CD8-positive, alpha-beta T cell (primary cell): ENCODE measurements at places on chromosomes 3 and 15.

- no peak for DNase-seq
Observed at GRCh38 chr3:195403841-195404408, 38.9 kb downstream of the ACAP2 start.

GRCh38 chr3:159824333-159824732 lies 164.3 kb upstream of the IL12A start:
- no peak for DNase-seq

DNA sequence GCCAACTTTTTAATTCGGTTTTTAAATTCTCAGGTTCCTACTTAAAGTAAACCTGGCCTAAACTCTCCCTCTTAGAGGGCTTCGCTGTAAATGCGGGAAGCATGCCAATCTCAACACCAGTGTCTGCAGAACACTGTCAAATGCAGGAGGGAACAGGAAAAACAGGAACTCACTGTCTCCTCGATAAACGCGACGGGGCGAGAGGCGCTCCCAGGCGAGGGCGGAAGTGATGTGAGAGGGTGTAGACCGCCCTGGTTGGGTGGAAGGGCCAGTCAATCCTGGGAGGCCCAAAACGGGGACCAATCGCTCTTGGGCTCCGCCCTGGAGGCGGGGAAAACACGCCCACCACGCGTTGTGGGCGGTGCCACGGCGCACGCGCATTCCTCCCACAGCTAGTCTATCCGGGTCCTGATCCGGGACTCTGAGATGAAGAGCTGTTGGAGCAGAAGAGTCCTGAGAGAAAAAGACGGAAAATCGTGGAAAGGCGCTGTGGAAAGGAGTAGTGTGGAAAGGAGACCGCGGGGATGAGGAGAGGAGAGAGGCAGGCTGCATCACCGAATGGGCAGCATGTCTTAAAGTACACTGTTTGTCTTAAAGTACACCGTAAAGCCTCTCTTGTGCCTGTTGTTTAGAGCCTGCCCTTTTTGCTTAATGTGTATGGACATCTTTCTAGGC lies 27.1 kb downstream of the SLC28A2 start:
- peak; percentile 97 for DNase-seq

DNA sequence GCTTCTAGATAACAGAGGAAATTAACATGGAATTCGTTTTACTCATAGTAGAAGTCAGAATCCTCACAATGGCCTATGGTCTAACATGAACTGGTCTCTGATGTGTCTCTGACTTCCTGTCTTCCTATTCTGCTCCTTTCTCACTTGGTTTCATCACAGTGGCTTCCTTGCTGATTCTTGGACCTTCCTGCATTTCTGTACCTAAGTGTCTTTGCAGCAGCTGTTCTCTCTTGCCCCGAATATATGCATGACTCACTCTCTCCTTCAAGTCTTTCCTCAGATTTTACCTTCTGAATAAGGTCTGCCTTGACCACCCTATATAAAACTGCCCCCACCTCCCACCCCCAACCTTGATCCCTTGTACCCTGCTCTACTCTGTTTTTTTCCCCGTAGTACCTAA lies 14.1 kb downstream of the ARL13B start:
- DNase-seq, result no peak

- DNase-seq, result no peak
Observed at GRCh38 chr15:52360229-52361203, 64.9 kb upstream of the MYO5C start.

DNA sequence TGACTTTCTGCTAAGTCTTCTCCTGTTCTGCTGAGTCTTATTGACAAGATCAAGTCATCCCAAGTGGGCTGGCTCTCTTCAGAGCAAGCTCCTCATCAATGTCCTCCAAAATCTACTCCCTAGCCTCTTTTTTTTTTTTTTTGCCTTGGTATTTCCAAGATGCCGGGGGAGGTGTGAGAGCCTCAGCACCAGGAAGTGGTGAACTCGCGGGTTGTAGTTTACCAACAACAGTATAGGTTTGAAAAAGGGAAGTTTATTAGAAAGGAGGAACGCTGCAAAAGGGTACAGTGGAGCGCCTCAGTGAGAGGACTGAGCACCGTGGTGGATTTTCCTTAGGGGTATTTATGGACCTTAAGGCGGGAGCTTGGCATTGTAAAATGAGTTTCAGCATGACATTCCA lies 94.3 kb upstream of the SGO1 start:
- DNase-seq, result no peak

GRCh38 chr3:9933561-9934234 lies at the start of gene CRELD1:
Gene CRELD1, plus strand, starts transcription at chr3:9933834. Its CDS starts 605 bp downstream, at chr3:9934439.
- DNase-seq, result peak; percentile 98

- DNase-seq, result no peak
Observed at GRCh38 chr15:54017959-54018358, 39.7 kb downstream of the UNC13C start.

GRCh38 chr15:59140422-59141226 lies 35.7 kb downstream of the CCNB2 start:
- no peak for DNase-seq

GRCh38 chr3:194517333-194517732 lies 30.5 kb upstream of the ATP13A3 start:
- DNase-seq, result no peak

GRCh38 chr3:185586686-185587039 lies 568 bp downstream of the SENP2 start:
- no peak for DNase-seq

- DNase-seq, result no peak
Observed at GRCh38 chr15:90889313-90889730, 5.0 kb downstream of the FES start.

DNA sequence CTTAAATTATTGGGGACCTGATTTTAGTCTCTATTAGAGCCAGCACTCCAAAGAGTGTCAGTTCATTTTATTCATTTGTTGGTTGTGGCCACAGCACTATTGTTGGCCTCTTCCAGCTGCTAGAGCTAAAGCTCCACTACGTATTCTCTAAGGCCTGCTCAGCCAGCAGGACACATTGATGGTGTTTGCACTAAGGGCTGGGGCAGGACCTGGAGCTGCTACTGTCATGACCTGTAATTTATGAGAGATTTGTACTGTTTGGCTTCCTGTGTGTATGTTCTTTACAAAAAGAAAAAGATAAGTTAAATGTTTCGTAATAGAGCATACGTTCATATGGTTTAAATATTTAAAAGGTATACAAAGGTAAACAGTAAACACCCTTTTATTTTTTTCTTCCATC lies 8.1 kb downstream of the GFM1 start:
- DNase-seq, result no peak

DNA sequence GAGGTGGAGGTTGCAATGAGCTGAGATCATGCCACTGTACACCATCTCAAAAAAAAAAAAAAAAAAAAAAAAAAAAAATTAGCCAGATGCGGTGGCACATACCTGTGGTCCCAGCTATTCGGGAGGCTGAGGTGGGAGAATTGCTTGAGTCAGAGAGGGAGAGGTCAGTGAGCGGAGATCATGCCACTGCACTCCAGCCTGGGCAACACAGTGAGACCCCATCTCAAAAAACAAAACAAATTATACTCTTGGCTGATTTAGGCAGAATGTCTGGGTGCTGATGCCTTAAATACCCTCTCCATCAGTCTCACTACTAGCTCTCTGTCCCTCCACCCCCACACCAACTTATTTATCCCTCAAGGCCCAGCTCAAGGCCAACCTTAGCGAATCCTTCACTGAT lies 14.0 kb downstream of the UBR1 start:
- no peak for DNase-seq

DNA sequence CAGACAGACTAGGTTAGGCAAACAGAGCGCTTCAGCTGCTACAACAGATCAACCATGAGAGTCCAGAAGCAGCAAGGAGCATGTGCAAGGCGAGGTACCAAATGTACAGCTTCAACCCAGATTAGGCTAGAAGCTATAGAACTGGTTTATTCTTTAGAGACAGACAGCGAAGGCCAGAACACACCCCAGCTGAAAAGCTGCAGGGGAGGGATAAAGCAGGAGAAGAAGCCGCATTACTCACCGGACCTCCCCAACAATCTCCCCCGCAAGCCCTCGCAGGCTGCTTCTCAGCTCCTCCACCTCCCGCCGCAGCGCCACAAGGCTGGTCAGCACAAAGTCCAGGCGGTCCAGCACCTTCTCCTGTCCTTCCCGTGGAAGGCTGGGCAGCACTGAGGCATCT lies 3.3 kb downstream of the RMDN3 start:
- DNase-seq, result no peak

DNA sequence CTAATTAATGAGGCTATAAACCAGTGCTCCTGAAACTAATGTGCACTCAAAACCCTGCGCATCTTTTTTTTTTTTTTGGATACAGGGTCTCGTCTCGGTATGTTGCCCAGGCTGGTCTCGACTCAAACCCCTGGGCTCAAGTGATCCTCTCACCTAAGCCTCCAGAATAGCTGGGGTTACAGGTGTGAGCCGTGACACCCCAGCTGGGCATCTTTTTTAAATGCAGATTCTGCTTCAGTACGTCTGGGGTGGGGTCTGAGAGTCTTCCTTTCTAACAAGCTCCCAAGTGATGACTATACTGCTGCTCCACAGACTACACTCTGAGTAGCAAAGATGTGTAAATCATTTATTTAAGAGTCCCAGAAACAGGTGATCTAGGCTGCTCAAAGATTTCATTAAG lies 73.0 kb downstream of the BFSP2 start:
- DNase-seq, result no peak
